ENCODE measurements at places on chromosomes 3 and 15.

DNA sequence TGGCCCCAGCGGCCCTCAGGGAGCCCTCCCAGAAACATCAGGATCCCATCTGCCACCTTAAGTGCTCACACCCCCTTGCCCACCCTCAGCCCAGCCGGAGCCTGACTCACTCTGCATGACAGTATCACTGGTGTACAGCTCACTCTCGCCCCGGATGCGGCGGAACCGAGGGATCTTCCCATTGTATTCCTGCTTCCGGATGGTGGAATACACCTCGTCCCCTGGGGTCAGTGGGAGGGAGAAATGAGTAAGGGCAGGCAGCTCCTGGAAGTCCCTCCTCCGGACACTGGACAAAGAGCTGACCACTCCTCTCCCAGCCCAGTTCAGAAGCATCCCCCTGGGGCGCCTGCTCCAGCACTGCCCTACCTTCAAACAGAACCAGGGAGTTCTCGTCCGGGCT, 16.5 kb downstream of the SEMA7A start:
- no peak for DNase-seq

GRCh38 chr3:89108291-89108550, 800 bp downstream of the EPHA3 start:
- DNase-seq: no peak

GRCh38 chr15:48624700-48625099, 20.8 kb downstream of the FBN1 start:
- DNase-seq: no peak

GRCh38 chr15:83571820-83572707, 81.9 kb upstream of the ADAMTSL3 start:
- no peak for DNase-seq

DNA sequence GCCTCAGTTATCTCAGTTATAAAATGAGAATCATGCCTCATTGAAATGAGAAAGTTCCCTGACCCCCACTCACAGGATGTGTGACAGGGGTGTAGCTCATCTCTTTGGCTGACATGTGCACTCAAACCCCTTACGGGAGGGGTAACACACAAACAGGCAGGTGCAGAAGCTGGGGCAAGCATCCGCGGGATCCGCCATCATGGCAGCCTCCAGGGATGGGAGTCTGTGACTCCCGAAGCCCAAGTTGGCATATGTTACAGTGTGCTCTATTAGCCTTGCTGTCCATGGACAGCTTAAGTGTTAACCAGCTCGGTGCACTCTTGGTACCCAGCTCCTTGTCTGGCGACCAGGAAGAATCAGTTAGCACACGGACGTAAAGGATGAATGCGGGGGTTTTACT, 822.7 kb upstream of the SEMA6D start:
- no peak for DNase-seq

- no peak for DNase-seq
Observed at GRCh38 chr15:58017869-58018268, 47.6 kb downstream of the ALDH1A2 start.

GRCh38 chr3:115139072-115139471, 8.0 kb downstream of the ZBTB20 start:
- DNase-seq: no peak

- no peak for DNase-seq
Observed at GRCh38 chr3:5184499-5184898, 3.0 kb upstream of the EDEM1 start.

GRCh38 chr3:36740787-36741186, 23.6 kb downstream of the DCLK3 start:
- no peak for DNase-seq
